ENCODE measurements at places on chromosomes 2 and 18.

DNA sequence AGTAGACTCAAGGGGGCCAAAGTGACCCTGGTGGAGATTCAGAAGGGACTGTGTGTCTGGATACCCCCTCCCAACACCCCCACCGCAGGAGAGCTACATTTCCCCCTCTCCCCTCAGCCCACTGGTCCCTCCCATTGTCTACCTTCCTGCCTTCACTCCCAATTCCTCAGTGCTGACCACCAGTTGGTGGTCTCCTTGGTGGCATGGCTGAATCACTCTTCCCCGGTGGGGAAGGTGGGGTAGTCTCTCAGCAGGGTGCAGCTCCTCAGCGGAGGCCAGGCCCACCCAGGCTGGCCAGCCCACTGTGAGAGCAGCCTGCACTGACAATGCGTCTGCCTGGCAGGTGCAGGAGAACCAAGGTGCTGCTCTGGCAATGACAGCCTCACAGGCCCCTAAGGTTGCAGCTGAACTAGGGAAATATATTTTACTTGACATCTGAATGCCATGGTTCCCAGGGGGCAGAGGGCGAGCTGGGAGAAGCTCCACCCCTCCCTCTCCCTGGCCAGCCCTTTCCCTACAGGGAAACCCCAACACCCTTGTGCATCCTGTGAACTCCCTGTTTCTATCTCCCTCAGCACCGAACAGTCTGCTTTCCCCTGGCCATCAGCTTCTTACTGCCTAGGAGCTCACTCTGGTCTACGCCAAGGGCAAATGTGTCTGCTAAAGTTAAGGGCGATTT, 62.6 kb upstream of the PAX8 start:
- no peak for DNase-seq

GRCh38 chr18:57940166-57940660, 103.8 kb upstream of the NEDD4L start:
- DNase-seq, result no peak

DNA sequence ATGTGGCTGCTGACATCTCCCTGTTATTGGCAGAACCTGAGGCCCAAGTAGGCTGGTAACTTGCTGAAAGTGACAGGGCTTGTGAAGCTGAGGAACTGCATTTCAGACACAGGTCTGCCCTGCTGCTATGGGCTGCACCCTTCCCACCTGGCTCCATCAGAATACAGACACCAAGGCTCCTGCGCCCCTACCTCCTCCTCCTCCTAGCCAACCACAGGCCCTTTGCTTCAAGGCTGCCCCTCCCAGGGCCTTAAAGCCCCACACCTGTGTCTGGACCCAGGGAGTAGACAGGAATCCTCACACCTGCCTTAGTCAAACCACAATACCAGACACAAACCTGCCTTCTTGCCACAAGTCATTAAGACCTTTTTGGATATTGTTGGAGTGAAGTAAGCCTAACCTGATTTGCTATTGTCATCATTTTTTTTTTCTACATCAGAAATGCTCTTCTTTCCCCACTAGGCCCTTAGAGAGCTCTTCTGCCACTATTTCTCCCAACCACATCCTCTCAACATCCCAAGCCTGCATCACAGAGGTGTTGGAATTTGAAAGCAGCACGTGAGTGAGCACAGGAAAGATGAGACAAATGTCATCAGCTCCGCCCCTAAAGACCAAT, 489.7 kb downstream of the EIPR1 start:
- no peak for DNase-seq

DNA sequence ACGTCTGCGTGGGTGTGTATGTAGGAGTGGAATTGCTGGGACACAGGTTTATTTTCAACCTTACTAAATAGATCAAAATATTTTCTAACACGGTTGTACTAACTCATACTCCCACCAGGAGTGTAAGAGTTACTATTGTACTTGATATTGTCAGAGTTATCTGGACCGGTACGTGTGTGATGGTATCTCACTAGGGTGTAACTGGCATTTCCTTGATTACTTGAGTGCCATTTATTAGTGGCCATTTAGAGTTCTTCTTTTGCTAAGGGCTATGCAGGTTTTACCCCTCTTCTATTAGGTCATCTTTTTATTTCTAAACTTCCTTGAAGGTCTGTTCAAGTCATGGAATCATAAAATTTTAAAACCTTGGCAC, 33.5 kb downstream of the CENPO start:
- no peak for DNase-seq

DNA sequence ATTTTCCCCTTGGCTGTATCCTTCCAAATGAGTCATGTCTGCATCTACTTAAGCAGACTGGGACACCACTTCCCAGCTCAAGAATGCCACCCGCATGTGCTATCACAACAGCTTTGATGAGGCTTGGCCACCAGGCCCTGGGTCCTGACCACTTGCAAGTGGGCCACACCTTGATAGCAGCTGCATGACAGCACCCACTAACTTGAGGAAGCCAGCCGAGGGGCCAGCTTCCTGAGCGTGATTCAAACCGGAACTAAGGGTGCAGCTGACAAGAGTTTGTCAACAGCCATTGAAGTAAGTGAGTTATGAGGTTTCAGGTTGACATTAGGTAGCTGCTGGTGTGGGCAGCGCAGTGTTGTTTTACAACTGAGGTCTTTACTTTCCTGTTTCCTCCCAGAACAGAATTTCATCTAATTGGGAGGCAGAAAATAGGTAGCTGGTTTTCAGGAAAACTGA, 54.4 kb downstream of the EPHA4 start:
- DNase-seq, result peak; percentile 5

GRCh38 chr2:96138179-96139145, at the start of gene ASTL:
TSS of gene ASTL (minus strand) at chr2:96138502. CDS start at chr2:96138436, 66 bp downstream.
- peak; percentile 73 for DNase-seq

- no peak for DNase-seq
These were observed 162.6 kb upstream of the SIX3 start for GRCh38 chr2:44778671-44779476.

GRCh38 chr2:233807215-233807865, 29.2 kb downstream of the MROH2A start:
- no peak for DNase-seq

GRCh38 chr2:118179445-118179844, 91.2 kb downstream of the INSIG2 start:
- DNase-seq, result no peak

Measured in hepatic stellate cell (primary cell).